AML-193 (cell line): ENCODE measurements at places on chromosomes 5 and 9.

- no peak for DNase-seq
Observed at GRCh38 chr9:109969573-109970237, 189.7 kb downstream of the PALM2AKAP2 start.

DNA sequence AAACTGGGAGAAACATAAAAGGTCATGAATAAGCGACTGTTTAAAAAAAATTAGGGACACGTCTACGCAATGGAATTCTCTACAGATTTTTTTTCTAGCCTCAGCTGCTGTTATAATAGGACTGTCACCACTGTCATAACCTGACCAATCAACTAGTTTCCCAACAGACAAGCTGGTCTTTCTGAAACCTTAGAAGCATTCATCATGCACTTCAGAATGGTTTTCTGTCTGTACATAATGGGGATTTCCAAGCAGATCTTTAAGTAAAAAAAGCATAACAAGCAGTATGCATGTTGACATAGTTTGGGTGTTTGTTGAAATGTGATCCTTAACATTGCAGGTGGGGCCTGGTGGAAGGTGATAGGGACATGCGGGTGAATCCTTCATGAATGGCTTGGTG is 58.3 kb upstream of the SEMA6A start:
- DNase-seq: no peak

DNA sequence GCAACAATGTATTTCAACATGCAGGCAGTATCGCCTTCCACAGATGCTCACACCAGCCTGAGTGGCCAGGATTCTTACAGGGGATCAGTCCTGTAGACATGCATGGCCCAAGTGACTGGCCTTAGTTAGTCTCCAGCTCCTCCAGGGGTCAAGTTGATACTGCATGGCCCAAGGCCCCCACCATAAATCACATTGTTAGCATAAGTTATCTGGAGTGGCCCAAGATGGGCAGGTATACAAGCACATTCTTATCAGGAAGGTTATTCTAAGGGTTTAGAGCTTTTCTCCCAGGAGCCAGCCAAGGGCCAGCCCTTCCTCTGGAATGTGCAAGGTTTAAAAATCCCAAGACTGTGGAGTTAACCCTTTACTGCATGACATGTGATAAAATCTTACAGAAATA is 230.9 kb upstream of the NFIL3 start:
- no peak for DNase-seq

- no peak for DNase-seq
Observed at GRCh38 chr9:34600908-34601307, 11.0 kb downstream of the RPP25L start.

DNA sequence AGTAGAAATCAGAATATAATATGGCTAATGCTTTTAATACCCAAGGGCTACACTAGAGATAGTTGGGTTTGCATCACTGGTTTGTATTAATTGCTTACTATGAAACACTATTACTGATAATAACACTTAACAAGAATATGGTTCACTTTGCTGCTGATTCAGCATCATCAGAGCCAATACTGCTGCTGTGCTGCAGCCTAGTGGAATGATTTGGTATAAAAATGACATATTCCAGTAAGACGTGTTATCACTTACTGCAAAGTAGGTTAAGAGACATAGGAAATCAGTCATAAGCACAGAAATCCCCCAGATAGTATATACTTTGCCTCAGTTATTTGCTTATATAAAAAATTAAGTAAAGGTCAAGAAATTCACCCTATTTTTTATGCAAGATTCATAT is 2.8 kb downstream of the CDH10 start:
- no peak for DNase-seq

DNA sequence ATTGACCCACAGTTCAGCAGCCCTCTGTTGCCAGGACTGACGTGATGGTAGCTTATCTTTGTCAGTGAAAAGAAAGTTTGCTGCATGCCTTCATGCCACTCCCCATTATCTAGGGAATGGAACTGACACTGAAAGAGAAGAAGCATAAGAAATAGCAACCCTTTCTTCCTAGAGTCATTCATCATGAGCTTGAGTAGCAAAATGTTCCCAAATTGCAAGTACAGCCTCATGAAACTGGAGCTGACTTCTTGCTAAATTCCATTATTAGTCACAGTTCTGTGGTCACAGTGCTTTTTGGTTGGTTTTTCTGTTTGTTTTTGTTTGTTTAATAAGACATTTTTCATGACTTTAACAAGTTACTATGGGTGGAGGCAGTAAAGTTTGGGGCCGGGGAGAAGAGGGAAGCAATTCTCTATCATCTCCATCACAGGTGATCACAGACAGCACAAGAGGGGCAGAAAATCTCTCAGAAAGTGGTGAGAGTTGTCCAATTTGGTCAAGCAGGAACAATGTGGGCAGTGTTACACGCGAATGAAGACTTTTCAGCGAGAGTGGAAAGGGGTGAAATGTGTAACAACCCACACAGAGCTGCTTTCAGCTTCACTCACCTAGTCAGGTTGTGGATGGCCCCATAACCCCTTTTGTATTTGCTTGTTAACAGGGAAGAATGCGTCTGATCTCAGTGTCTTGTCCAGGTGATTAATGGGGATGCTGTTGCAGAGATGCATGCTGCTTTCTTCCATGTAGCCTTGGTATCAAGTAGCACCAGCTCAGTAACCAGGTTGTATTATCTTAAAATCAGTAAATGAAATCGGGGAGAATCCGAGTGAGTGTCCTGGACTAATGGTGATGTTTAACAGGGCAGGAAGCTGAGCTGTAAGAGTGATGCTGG is 440.4 kb downstream of the DMRT2 start:
- no peak for DNase-seq

GRCh38 chr9:93329629-93330280 is 121.7 kb upstream of the FAM120A start:
- DNase-seq: no peak

GRCh38 chr5:173627860-173628392 is 11.5 kb upstream of the BOD1 start:
- no peak for DNase-seq

GRCh38 chr9:122132539-122132938 is 27.0 kb downstream of the NDUFA8 start:
- DNase-seq: no peak

DNA sequence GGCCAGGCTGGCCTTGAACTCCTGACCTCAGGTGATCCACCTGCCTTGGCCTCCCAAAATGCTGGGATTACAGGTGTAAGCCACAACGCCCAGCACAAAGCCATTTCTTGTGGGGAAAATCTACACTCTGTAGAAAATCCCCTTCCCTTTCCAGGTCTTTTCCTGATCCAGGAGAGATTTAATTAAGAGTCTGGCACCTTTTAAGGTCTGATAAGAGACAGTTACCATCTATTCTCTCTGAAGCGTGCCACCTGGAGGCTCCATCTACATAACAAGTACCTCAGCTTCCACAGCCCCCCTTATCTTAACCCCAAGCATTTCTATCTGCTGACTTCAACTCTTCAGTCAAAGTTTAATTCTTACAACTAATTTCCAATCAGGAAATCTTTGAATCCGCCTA is 71.4 kb upstream of the CDK20 start:
- no peak for DNase-seq

- no peak for DNase-seq
Observed at GRCh38 chr5:74052441-74053221, 426.6 kb downstream of the ARHGEF28 start.

DNA sequence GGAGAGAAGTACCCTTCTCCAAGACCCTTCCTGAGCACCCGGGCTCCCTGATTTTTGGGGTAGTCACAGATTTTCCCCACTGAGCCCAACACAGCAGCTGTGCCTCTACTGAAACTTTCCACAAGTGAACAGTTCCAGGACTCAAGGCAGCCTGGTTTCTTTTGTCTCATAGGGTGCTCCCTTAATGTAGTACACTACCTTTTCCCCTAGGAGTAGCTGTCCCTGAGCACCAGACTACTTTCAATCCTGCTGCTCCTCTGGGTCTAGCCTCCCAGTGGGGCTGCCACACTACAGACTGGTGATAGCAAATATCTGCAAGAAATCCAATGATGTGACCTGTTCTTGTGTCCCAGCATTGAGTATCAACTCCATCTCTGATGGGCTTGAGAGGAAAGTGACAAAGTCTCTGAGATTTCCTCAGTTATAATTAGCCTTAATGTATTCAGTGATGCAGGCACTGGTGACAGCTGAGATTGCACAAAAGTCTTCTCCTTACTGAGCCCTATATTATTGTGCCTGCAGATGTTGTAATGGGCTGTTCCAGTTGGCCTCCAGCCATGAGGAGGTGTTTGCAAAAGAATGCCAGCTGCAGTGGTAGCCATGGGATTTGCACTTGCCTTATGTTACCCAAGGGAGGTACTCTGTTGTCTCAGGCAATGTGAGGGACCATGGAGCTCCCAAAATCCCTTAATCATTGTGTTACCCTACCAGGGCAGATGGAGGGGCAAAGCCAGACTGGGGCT is 1802.5 kb downstream of the EFNA5 start:
- DNase-seq: no peak
